ENCODE measurements at places on chromosomes 4 and X.

GRCh38 chr4:126604268-126604867 lies 1028.4 kb upstream of the INTU start:
- DNase-seq = no peak

- no peak for DNase-seq
Measured at GRCh38 chr4:25403699-25404098, 26.6 kb downstream of the ANAPC4 start.

DNA sequence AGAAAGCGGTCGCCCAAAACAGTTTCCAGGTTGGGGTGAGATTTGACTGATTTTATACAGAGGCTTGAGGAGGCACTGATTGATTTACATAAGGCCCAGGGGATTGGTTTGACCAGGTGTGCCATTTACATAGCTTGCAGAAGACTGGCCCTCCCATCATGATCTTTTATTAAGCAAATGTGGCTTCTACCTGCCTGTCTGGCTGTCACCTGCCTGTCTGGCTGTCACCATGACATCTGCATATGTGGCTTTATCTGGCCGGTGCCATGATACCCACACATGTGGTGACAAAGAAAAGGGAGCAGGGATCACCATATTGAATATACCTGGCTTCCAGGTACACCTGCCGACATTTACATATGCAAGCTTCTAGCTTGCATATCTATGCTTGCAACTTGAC lies 17.0 kb upstream of the CDS1 start:
- no peak for DNase-seq

GRCh38 chr4:86631166-86631565 lies 37.1 kb downstream of the PTPN13 start:
- DNase-seq = no peak

DNA sequence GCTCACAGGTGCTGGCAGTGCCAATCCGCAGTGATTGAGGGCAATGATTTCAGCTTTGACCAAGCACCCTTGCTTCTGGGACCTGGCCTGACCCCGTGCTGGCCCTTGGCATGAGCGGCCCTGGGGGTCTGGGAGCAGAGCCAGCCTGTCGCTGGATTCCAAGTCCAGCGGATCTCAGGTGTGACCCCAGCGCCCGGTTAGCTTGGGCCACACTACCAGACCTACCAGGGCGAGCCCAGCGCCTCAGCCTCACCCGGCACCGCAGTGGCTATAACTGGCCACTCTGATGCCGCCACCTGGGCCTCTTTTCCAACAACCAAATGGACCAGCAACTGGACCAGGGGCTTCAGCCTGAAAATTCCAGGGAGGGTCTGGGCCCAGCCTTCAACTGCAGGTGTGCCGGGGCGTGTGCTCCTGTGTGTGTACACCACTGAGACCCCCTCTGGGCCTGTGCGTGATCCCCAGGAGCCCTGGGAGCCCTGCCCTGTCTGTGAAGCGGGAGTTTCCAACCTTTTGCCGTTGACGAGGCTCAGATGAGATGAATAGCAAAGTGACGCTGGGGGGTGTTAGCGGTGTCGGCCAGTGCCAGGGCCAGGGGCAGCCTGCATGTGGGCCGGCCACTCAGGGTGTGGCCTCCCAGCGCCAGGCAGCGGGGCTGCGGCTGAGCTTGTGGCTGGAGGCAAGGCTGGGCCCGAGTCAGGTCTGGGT lies 658 bp downstream of the SH3TC1 start:
- no peak for DNase-seq

GRCh38 chrX:41339148-41339547 lies 5.2 kb downstream of the DDX3X start:
- no peak for DNase-seq

DNA sequence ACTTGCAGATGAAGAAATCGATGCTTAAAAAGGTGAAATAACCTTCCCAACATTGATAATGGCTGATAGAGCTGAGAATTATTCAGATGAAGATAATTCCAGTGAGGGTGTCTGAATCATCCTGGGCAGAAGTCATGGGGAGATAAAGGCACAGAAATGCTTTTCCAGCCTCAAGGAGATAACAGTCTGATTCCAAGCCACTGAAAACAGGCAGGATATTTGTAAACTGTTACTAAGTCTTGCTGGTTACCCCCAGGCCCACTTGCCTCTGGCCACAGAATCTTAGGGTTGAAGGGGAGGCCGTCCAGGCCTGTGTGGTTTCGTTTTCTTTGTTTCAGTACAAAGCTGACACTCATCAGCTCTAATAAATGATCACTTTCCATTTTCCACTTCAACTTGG lies 158.5 kb downstream of the SH3KBP1 start:
- DNase-seq = no peak

GRCh38 chr4:15436513-15436912 lies 8.7 kb downstream of the C1QTNF7 start:
- no peak for DNase-seq

DNA sequence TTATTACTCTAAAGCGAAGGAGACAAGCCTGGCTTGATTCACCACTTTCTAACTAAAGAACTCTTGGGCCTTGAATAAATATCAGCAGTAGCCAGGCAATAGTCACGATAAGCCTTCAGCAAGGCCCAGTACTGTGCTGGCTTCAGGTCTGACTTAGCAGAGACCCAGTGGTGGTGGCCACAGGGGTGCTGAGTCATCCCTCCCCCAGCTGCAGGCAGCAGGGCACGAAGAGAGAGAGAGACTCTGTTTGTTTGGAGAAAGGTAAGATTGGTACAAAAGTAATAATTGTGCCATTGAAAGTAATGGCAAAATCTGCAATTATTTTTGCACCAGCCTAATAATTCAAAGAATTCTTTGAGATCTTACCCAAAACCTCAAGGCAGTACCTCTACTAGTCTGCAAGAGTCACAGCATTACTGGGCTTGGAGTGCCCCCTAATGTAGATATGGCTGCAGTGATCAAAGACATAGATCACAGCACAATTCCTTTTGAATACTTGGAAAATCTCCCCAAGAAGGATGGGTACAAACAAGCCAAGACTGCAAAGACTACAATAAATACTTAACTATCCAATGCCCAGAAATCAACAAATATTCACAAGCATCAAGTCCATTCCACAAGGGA lies 159.5 kb upstream of the USP38 start:
- DNase-seq = no peak

DNA sequence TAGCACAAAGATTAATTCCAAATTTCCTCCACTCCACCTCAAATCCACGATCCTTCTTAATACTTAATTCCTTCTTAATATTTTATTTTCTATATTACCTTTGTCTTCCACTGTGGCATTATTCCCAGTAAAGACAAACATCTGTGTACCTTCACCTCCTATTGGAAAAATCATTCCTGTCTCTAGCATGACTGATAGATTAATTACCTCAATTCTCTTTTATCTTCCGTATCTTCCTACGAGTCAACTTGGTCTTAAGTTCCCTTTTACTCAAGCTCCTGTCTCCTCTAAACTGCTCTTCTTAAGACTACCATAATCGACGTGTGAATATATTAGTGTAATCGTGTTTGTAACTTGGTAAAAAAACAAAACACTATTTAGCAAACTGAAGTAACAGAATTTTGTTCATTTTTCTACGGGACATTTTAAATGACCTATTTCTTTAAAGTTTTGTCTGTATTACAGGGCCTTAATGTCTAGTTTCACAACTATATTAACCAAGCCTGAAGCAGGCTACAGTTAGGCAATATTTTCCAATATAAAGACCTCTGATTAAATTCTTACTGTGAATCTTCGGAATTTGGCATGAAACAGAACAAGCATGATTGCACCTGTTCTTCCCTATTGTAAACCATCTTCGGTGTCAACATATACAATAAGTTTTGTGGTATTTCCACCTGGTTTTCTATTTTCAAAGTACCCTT lies 1.1 kb upstream of the USP38 start:
- DNase-seq = no peak
